ENCODE measurements at places on chromosomes 3 and 15.

GRCh38 chr15:70608144-70608543 is 155.2 kb downstream of the UACA start:
- no peaks in the 10 kb centered on the region for H3K4me1 ChIP-seq
- no peak overlapping the region for H3K4me3 ChIP-seq
- no peak for DNase-seq
- no peaks in the 10 kb centered on the region for H3K36me3 ChIP-seq

DNA sequence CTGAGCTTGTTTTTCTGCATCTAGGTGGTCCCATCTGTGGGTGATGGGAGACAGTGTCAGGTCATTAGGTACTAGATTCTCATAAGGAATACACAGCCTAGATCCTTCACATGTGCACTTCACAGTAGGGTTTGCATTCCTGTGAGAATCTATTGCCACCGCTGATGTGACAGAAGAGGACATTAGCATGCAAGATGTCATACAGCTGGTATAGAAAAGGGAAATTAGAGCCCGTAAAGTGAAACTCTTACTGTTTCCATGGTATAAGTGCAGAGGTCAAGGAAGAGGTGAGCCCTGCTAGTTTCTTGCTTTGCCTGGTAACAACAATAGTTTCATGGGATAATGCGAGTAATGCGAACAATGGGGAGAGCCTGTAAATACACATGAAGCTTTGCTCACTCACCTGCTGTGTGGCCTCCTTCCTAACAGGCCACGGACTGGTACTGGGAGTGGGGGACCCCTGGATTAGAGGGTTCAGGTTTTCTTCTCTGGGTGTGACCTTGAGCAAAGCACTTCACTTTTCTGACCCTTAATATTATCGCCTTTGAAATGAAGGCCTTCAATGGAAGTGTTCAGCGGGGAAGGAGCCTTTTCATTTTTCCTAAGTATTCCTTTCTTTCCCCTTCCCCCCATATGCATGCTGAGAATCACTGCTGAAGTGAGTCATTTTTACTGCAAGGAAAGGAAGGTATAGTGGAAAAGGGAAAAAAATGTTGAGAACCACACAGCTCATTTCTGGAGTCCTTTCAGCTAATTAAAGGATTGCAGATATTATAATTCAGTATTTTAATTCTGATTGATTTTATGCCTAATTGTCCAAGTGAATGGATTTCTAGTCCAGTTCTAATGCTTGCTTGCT is 286.4 kb downstream of the UBE2E2 start:
- no peak overlapping the region for H3K27ac ChIP-seq
- DNase-seq, result no peak
- H3K4me1 ChIP-seq, result no peaks in the 10 kb centered on the region
- H3K36me3 ChIP-seq, result no peaks in the 10 kb centered on the region

DNA sequence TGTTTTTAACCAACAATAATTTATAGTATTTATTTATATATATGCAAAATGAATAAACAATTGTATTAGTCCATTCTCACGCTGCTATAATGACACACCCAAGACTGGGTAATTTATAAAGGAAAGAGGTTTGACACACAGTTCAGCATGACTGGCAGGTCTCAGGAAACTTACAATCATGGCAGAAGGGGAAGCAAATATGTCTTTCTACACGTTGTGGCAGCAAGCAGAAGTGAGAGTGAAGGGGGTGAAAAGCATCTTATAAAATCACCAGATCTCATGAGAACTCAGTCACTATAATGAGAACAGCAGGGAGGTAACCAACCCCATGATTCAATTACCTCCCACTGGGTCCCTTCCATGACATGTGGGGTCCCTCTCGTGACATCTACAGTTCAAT is 162.8 kb upstream of the SLITRK3 start:
- DNase-seq, result no peak
- H3K4me3 ChIP-seq, result no peak overlapping the region
- H3K36me3 ChIP-seq, result no peaks in the 10 kb centered on the region
- H3K27me3 ChIP-seq, result no peaks in the 10 kb centered on the region
- no peaks in the 10 kb centered on the region for H3K4me1 ChIP-seq

DNA sequence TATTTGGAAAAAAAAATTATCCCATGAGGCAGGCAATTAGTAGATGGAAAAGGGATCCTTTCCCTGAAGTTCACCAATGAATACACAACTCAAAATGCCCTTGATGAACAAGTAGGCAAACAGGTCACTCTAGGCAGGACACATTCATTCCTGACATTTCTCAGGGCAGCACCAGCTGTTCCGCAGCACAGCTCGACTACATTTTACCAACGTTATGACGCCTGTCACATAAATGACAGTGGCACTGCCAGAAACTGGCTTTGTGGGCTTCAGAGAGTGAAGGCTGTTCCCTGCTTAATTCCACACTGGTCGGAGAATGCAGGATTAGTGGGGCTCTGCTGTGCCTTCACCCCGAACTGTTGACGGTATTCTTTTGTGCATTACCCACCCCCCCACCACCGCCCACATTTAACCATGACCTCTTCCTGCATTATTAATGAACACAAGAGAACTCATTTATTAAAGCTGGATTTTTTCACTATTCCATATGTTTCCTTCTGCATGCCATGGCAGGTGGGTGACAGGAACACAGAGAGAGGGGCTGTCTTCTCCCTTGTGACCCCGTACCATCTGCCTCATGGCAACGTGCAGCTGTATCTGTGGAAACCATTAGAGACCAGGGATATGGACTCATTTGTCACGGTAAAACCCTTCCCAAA is 197.6 kb downstream of the PDZRN3 start:
- H3K27ac ChIP-seq, result no peak overlapping the region
- H3K4me1 ChIP-seq, result peaks cover 6% of the 10 kb centered on the region
- no peak overlapping the region for H3K4me3 ChIP-seq
- H3K27me3 ChIP-seq, result no peaks in the 10 kb centered on the region
- no peaks in the 10 kb centered on the region for H3K36me3 ChIP-seq

- H3K36me3 ChIP-seq, result no peaks in the 10 kb centered on the region
- H3K27me3 ChIP-seq, result no peaks in the 10 kb centered on the region
- DNase-seq, result no peak
- H3K4me3 ChIP-seq, result no peak overlapping the region
- no peak overlapping the region for H3K27ac ChIP-seq
Measured at GRCh38 chr3:62592408-62592807, 219.1 kb upstream of the FEZF2 start.

DNA sequence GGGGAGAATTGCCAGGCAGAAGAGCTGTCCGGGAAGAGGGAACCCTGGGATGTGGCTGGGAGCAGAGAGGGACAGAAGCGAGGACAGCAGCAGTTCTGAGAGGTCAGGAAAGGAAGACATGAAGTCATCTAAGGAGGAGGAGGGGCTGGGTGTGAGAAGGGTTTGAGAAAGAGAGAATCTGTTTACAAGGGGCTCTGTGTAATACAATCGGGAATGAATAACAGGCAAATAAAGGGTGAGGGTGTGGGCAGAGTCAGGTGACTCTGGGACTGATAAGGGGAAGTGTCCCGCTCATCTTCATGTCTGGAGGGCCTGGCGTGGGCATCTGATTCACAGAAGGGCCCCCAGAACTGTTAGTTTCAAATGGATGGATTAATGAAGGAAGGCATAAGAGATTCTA is 191.3 kb downstream of the XXYLT1 start:
- no peak overlapping the region for H3K27ac ChIP-seq
- H3K4me3 ChIP-seq, result no peak overlapping the region
- H3K27me3 ChIP-seq, result no peaks in the 10 kb centered on the region
- no peaks in the 10 kb centered on the region for H3K4me1 ChIP-seq
- no peaks in the 10 kb centered on the region for H3K36me3 ChIP-seq

- H3K36me3 ChIP-seq, result peaks cover 9% of the 10 kb centered on the region
- no peaks in the 10 kb centered on the region for H3K4me1 ChIP-seq
- H3K4me3 ChIP-seq, result no peak overlapping the region
- no peaks in the 10 kb centered on the region for H3K27me3 ChIP-seq
- DNase-seq, result no peak
Measured at GRCh38 chr15:42413920-42414319, 54.6 kb downstream of the CAPN3 start.

DNA sequence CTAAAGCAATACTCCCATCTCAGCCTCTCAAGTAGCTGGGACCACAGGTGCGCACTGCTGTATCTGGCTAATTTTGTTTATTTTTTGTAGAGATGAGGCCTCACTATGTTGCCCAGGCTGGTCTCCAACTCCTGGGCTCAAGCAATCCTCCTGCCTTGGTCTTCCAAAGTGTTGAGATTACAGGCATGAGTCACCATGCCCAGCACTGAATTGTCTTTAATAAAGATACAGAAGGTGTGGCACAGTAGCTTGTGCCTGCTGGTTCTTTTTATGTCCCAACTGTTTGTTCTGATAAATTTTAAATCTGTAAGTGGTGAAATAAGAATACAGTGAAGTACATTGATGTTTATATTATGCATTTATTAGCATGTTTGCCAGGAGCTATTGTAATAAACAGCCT is 20.6 kb upstream of the TRAK1 start:
- DNase-seq, result no peak
- H3K27ac ChIP-seq, result peak overlapping the region; percentile 100
- no peaks in the 10 kb centered on the region for H3K36me3 ChIP-seq

DNA sequence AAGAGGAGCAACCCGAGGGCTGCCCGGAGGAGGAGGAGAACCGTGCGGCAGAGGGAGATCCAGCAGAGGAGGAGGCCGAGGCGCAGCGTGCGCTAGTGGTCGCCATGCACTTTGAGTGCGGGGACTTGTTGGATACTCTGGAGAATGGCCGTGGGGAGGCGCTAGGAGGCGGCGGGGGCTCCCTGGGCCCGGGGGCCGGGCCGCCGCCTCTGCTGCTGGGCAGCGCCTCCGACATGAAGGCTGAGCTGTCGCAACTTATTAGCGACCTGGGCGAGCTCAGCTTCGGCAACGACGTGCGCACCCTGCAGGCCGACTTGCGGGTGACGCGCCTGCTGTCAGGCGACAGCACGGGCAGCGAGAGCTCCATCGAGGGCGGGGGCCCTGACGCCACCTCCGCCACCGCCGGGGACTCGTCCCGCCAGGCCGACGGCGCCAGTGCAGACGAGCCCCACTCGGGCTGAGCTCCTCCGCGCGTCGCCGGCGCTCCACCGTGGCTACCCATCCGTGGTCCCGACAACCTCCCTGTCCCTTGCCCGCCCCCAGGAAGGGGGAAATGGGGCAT is 2.0 kb downstream of the FAM43A start:
- H3K36me3 ChIP-seq, result no peaks in the 10 kb centered on the region
- no peak overlapping the region for H3K27ac ChIP-seq
- no peak overlapping the region for H3K4me3 ChIP-seq
- DNase-seq, result peak; percentile 75
- no peaks in the 10 kb centered on the region for H3K4me1 ChIP-seq

- no peak overlapping the region for H3K4me3 ChIP-seq
- peak; percentile 49 for DNase-seq
- no peaks in the 10 kb centered on the region for H3K27me3 ChIP-seq
Measured at GRCh38 chr3:46860017-46860809, 3.0 kb downstream of the MYL3 start.

GRCh38 chr3:46693038-46693891 is at the start of gene ALS2CL:
Gene ALS2CL, minus strand, starts transcription at chr3:46693679. Its CDS starts 4,239 bp downstream, at chr3:46689440.
- no peaks in the 10 kb centered on the region for H3K36me3 ChIP-seq
- H3K27me3 ChIP-seq, result no peaks in the 10 kb centered on the region
- H3K27ac ChIP-seq, result peak within 1 kb of the TSS; percentile 73
- H3K4me3 ChIP-seq, result peak within 1 kb of the TSS; percentile 55
- DNase-seq, result peak; percentile 74
- H3K4me1 ChIP-seq, result peaks cover 5% of the 10 kb centered on the region

- no peaks in the 10 kb centered on the region for H3K36me3 ChIP-seq
- no peaks in the 10 kb centered on the region for H3K27me3 ChIP-seq
- no peaks in the 10 kb centered on the region for H3K4me1 ChIP-seq
- no peak overlapping the region for H3K27ac ChIP-seq
- no peak for DNase-seq
Measured at GRCh38 chr15:90749754-90750153, 32.6 kb downstream of the BLM start.

- no peaks in the 10 kb centered on the region for H3K4me1 ChIP-seq
- no peaks in the 10 kb centered on the region for H3K36me3 ChIP-seq
- no peak overlapping the region for H3K27ac ChIP-seq
Measured at GRCh38 chr15:53512029-53512428, 247.4 kb downstream of the WDR72 start.

DNA sequence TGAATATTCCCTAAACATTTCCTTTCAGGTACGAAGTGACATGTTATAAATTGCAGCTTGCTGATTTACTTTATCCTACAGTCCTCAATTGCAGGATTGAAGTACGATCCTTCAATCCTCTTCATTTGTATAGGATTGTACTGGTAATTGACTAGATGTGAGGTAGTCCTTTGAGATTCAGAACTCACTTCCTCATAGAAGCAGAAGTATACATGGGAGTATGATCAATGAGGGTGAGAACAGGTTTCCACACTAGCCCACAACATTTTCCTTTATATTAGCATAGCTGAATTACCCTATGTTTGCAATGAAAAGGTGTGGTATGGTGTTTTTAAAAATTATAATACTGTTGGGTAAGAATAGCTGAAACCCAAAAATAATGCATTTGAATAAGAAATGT is 160.0 kb upstream of the UMPS start:
- no peaks in the 10 kb centered on the region for H3K4me1 ChIP-seq
- no peak overlapping the region for H3K4me3 ChIP-seq
- no peaks in the 10 kb centered on the region for H3K27me3 ChIP-seq
- H3K36me3 ChIP-seq, result peaks cover 3% of the 10 kb centered on the region
- no peak for DNase-seq
- no peak overlapping the region for H3K27ac ChIP-seq
